ENCODE measurements at places on chromosomes 12 and 14. TPM values are rescaled to one million over a fixed set of nuclear protein-coding genes. Genes with fewer than 3 reads are reported as not detected.
A peak's percentile ranks its signal among the peaks of the same experiment; 100 is the strongest.

AQP6 gene
- total RNA-seq = not detected

SPTB gene
- total RNA-seq = 1.2 TPM

DNA sequence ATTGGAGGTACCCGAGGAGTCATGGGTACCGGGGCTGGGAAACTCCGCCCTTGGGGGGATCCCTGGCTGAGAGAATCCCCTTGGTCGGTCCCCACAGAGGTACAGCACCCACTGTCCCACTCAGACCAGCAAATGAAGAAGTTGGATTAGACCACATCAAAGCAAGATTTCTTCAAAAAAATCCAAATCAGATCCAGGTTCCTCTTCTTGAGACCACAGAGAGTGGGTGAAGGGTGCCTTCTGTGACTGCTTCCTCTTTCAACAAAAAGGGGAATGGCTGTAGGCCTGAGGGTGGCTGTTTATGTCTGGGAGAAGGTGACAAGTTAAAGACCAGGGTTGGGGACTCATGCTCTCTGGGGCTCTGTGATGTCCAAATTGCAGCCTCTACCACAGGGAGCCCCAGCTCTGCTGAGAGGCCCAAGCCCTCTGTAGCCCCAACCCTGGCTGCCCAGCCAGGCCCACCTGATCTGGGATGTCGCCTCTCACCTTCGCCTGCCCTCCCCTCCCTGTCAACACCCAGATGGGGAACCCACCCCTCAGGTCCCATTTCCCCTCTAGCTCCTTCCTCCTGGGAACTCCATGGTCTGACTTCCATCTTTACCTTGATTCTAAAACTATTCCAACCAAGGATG lies 50.9 kb downstream of the ZFP36L1 start:
- DNase-seq = no peak

GRCh38 chr14:75092698-75093097 lies 23.3 kb downstream of the ZC2HC1C start:
- no peak for DNase-seq

PIWIL1 gene
- not detected for total RNA-seq

DNA sequence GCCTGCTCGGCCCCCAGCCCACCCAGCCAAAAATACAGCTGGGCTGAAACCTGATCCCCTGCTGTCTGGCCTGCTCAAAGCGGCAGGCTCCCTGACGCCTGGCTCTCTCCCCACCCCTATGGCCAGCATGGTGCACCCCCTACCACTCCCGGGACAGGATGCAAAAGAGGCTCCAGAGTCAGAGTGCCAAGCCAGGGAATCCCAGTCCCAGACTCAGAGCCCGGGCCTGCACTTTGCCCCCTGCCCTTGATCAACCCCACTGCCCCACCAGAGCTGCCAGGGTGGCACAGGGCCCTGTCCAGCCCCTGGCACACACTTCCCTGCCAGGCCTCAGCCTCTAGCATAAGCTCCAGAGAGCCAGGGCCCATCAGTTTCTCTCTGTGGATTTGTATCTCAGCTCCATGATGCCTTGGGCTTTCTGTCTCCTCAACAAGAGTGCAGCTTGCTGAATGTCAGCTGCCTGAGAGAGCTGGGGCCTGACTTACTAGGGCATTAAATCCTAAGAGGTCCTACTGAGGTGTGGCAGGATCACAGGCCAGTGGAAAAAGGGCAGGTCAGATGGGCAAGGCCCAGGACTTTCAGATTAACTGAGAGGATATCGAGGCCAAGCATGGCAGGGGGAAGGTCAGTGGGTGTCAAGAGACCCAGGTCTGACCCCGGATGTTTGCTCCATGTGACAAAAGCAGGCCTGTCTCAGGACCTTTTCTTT lies 13.9 kb downstream of the ACVRL1 start:
- no peak for DNase-seq

DNA sequence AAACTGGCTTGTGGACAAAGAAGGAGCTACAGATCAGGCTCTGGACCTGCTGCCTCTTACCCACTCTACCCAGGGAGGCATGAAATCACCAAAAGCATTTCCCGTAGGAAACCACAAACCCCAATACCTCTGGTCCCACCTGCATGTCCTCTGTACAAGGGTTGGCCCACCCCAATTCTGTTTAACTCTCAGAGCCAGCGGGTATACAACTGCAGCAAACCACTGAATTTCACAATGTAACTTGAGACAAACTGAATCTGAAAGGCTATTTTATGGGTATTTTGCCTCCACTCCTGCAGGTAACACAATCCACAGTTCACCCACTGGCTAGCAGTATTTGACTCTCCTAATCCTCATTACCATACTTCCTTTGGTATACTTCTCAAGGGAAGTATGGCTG lies 16.5 kb downstream of the SIX1 start:
- no peak for DNase-seq

SERPINA5 gene
- total RNA-seq = 0.49 TPM

- no peak for DNase-seq
These were observed 117.3 kb downstream of the ERC1 start for GRCh38 chr12:1108276-1108675.

- no peak for DNase-seq
These were observed 31.8 kb downstream of the MAX start for GRCh38 chr14:65070471-65070976.

DNA sequence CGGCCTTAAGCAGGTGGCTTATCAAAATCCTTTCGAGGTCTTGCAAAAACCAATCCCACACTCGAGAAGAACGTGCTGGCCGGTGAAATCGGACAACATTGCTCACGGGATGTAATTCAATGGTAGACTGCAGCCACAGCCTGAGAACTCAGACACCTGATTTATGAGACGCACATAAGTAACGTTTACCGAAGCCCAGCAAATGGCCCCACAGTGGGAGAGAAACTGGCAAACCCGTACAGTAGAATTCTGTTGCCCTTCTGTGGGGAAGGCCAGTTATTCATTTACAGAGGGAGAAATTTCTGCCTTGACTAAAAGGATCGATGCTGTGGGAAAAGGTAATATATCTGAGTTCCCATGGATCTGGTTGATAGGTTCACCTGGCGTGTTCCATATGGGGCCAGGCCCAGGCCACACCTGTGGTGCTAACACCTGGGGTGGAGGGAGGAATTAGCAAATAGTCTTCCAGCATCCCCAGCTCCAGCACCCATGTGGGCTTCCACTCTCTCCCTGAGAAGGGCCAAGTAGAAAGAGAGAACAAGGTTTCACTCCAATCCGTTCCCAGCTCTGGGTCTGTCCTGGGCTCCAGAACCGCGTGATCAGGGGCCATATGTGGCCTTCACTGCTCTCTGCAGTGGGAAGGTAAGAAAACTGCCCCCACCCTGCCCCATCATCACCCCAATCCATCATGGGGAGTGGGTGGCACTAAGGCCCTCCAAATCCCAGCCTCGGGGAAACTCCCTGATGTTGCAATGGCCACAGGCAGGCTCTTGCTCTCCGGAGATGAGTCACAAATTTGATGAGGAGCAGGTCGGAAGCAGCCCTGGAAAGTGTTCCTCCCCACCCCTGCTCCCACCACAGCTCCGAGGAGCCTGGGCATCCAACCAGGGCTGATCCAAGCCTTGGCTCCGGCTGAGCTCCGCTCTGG lies 12.7 kb downstream of the BDKRB1 start:
- peak; percentile 98 for DNase-seq

RTL1 gene
- not detected for total RNA-seq

LRP1-AS gene
- not detected for total RNA-seq

DNA sequence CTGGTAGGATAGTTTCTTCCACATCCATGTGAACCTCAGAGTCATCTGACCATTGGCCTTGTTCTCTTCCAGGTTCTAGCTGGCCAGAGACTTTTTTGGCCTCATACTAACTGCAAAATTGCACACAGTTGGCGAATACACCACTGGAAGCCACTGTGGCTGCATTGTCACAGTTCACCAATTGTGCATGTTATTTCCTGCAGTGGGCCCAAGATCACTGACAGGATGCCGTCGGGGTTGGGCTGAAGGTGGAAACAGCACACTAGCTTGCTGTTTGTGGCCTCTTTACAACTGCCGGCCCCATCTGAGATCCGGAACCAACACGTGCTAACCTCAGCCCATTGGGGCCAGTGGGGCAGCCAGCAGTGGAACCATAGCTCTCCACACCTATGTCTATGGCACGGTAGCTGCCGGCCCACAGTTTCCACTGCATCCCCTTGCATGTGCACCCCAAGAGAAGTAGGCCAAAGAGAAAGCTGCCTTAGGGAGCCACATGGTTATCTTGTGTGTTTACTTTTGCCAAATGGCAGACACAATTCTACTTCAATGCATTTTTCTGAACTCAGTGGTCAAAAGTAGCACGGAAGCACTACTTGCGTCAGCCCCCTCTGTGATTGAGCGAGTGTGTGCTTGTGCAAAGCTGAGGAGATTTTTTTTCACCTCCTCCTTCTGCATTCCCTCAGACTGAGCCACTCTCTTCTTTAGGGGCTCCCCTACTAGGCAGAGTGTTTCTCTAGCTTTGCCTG lies 464.0 kb downstream of the RAD51B start:
- no peak for DNase-seq

PARP11 gene
- 6.1 TPM for total RNA-seq

DNA sequence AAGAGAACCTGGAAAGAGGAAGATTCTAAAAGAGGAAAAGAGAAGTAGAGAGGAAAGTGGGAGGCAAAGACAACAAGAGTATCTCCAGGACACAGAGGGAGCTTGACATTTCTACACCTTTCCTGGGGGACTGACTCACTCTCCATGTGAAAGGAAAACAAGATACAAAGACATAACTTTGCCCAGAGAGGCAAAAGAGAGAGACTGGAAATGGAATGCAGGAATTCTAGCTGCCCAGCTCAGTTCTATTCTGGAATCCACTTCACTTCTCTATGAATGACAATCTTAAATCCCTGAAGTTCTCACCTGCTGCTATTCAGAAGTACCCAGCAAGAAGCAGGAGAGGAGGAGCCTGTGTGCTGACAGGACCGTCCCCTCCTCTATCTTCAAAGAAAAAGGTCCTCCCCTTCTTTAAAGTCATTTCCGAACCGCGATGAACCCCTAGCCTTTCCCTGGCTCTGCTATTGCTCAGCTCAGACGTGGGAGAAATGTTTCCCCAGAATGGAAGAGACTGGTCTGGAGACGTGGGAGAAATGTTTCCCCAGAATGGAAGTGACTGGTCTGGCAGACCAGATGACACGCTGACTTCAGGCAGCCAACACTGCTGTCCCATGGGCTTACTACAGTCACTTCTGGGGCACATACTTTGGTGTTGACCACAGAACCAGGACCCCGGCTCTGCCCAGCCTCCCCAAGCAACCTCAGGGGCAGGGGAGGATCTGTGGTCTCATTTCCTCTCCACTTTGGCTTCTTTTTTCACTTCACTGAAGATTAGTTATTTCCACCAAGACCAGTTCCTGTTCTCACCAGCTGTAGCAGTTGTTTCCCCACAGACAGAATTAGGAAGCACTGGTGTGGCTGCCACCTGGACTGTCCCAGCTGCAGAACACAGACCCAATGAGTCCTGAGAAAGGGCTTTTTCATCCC lies 8.3 kb downstream of the FMNL3 start:
- peak; percentile 92 for DNase-seq

DNA sequence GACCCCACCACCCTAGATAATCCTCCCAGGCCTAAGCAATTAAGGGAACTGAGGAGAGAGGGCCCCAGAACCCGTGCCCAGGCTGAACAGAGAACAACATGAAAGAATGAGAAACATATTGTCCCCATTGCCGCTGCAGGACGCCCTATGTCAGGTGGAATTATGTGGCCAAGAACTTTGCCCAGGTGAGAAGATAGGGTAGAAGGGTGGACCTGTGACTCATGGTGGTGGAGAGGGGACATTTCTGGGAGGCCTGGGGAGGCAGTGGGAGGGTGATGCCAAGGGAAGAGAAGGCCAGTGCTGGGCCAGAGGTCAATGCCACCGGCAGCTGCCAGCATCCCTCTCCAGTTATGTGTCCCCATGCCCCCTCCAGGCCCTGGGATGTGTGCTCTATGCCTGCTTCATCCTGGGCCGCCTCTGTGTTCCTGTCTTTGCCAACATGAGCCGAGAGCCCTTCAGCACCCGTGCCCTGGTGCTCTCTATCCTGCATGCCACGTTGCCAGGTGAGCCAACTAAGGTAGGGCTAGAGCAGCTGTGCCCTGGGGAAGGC lies 15.5 kb downstream of the SOAT2 start:
- DNase-seq = no peak

NFATC4 gene
- total RNA-seq = 10.6 TPM

ITGB7 gene
- 1.1 TPM for total RNA-seq

DNA sequence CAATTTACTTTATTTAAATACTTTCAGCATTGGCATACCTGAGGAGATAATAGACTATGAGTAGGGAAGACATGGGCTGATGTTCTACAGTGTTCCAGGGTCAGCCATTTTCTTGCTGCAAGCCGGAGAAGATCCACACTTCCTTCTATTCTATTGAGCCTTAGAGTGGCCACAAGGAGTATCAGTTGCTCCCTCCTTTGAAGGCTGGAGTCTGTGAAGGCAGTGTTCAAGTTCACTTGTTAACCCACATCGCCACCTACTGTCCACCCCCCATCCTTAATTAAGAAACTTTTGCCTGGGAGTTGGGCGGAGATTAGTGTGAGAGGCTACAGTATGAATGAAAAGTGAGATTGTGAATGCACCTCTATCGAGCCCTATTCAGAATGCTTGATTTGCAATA lies 666.6 kb downstream of the NRXN3 start:
- DNase-seq = peak; percentile 22

IL26 gene
- not detected for total RNA-seq

VRTN gene
- not detected for total RNA-seq

- no peak for DNase-seq
These were observed 6.7 kb downstream of the HOXC5 start for GRCh38 chr12:54039417-54040147.

- DNase-seq = no peak
These were observed 417.2 kb upstream of the NOVA1 start for GRCh38 chr14:27015065-27015464.

DNA sequence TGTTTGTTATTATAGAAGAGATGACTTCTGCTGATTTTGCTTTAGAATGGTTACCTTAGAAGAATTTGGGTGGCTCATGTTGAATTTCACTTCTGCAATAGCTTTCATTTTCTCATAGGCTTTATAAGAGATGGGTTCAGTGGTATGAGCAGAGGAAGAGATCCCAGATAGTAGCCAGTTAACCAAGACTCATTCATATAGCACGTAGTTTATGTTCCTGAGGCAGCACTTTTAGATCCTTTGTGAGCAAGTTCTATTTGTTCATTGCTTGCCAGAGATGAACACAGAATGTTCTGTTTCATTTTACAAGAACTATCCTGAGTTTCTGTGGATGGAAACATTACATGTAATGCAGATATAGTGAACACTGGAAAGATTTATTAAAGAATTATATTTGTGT lies 32.2 kb downstream of the RAB21 start:
- no peak for DNase-seq

All from RPMI7951 (cell line).